ENCODE measurements at places on chromosomes 13 and 19. TPM values are rescaled to one million over a fixed set of nuclear protein-coding genes. Genes with fewer than 3 reads are reported as not detected.

Gene PRKCG
- total RNA-seq, result 0.97 TPM

Gene PRX
- total RNA-seq, result 4.1 TPM

Gene ZNF682
- total RNA-seq, result 4.9 TPM

Gene FXYD1
- total RNA-seq, result 30.6 TPM

Gene ZNF547
- 4.3 TPM for total RNA-seq

- no peaks in the 10 kb centered on the region for H3K36me3 ChIP-seq
- DNase-seq, result no peak
- no peak overlapping the region for H3K27ac ChIP-seq
Observed at GRCh38 chr13:67619995-67620380, 389.9 kb upstream of the PCDH9 start.

DNA sequence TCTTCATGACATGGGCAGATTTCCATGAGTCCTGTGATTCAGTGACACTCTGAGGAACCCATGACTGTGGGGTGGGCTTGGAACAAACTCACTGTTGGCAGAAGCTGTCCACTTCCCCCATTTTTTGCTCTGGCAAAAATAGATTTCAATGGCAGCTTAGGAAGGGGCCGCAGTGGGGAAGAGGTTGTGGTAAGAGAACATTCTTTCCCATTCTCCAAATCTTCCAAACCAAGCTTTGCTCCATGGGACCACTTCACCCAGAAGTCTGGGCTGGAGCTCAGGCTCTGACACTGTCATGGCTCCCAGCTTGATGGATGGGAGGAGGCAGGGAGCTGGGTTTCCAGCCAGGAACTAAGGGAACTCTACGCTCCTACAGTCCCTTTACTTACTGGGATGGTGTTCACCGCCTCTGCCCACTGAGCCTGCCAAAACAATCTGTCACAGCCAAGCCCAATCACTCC lies 24.9 kb upstream of the MEDAG start:
- H3K4me1 ChIP-seq, result no peaks in the 10 kb centered on the region
- no peak for DNase-seq
- H3K27me3 ChIP-seq, result peaks cover 2% of the 10 kb centered on the region
- no peak overlapping the region for H3K27ac ChIP-seq
- H3K36me3 ChIP-seq, result no peaks in the 10 kb centered on the region

DNA sequence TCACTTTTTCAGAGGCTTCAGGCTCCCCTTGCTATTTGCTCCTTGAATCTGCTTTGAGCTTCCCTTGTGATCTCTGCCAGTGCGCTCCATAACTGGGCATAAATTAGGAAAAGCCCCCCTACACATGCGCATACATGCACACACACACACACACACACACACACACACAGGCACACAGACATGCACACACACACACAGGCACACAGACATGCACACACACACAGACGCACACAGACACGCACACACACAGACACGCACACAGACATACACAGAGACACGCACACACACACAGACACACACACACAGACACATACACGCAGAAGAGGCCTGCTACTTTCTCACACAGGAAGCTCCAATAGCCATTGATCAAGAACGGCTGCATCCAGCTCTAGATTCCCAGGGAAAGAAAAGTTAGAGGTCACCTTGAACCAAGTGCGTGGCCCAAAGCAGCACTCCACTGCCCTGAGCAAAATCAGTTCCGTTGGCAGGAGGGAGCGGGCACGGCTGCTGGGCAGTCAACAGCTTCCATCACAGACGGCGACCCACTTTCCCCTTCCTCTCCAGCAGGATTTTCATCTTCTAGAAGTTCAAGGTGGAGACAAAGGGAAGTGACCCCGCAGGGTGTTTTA lies 145.6 kb downstream of the DPF1 start:
- H3K36me3 ChIP-seq, result no peaks in the 10 kb centered on the region
- DNase-seq, result no peak
- H3K4me1 ChIP-seq, result peaks cover 7% of the 10 kb centered on the region
- no peak overlapping the region for H3K27ac ChIP-seq
- no peak overlapping the region for H3K4me3 ChIP-seq
- no peaks in the 10 kb centered on the region for H3K27me3 ChIP-seq

DNA sequence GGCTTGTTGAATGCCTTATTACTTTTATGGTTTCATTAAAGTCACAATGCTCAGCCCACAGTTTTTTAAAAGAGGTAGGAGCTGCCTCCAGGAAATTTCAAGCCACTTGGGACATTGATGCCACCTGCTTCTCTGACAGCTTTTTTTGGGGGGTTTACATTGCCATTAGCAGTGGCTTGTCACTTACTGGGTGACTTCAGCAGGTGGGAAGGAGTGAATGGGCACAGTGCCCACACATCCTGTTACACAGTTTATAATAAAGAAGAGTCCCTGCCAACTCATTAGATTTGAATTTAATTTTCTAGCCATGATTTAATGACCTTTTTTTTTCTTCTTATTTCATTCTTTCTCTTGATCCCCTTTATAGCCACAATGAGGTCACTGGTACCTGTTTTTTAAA lies 61.0 kb downstream of the NHLRC3 start:
- no peaks in the 10 kb centered on the region for H3K27me3 ChIP-seq
- no peak overlapping the region for H3K4me3 ChIP-seq
- no peaks in the 10 kb centered on the region for H3K36me3 ChIP-seq
- DNase-seq, result no peak

GRCh38 chr19:13130886-13131490 lies 12.9 kb downstream of the NACC1 start:
- no peaks in the 10 kb centered on the region for H3K36me3 ChIP-seq
- no peak for DNase-seq
- H3K4me1 ChIP-seq, result no peaks in the 10 kb centered on the region
- H3K27ac ChIP-seq, result no peak overlapping the region
- H3K4me3 ChIP-seq, result no peak overlapping the region

- no peaks in the 10 kb centered on the region for H3K4me1 ChIP-seq
- no peak overlapping the region for H3K27ac ChIP-seq
- no peaks in the 10 kb centered on the region for H3K36me3 ChIP-seq
- H3K27me3 ChIP-seq, result no peaks in the 10 kb centered on the region
Observed at GRCh38 chr13:34143637-34144036, 325.7 kb downstream of the RFC3 start.
